Activated naive CD4-positive, alpha-beta T cell (primary cell): ENCODE measurements at places on chromosomes 6 and 20.

DNA sequence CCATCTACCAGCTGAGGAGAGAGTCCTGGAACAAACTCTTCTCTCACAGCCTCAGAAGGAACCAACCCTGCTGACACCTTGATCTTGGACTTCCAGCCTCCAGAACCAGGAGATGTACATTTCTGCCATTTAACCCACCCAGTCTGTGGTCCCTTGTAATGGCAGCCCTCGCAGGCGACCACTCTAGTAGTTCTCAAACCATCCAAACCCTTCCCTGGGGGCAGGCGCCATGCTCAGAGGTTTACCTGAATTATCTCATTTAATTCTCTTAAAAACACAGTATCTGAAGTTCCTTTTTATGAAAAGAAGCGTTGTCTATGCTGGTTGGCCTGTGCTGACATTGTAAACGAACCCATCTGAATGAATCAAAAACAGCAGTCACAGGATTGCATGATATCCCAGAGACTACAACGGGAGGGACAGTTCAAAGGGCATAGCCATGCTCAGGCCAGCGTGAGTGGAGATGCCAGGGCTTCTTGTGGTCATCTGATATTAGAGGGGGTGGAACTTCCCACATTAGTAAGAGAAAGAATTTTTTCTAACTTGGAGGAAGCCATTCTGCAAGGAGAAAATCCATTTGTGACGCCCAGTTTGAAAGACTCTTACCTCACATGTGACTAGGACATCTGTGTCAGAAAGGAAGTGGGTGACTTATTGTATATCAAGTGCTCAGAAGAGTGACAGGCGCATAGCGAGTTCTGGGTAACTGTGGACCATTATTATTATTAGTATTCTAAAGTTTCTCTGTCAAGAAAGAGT, 17.2 kb upstream of the TAGAP start:
- no peak for DNase-seq

- no peak for DNase-seq
These were observed 6.6 kb upstream of the HEBP2 start for GRCh38 chr6:138397128-138398122.

DNA sequence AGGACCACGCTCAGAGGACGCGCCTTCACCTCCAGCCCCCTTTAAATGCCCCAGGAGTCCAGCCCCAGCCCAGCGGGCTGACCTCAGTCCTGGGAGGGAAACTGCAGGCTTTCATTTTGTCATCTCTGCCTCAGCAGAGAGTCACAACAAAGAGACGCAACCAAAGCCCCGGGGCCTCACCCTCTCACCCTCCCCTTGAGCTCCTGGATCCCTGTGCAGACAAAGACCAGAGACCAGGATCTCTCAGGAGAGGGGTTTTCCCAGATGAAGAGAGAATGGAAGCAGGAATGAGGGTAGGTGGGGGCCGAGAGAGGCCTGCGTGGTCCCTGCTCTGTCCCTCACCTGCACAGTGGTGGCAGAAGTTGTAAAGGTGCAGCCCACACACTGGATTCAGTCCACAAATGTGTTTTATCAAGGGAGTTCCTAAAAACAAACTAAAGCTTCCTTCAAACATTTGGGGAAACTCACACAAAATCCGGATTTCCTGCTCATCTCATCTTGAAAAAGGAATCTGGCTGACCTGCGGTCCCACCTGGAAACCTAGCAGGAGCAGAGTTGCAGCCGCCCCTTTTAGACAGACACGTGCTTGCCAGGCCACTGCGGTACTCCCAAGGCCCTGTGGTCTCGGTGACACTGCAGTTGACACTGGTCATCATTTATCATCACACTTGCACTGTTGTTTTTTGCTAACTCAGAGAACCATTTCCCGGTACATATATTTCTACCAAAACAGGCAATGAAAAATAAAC, 27.1 kb downstream of the PTGIS start:
- DNase-seq: no peak

DNA sequence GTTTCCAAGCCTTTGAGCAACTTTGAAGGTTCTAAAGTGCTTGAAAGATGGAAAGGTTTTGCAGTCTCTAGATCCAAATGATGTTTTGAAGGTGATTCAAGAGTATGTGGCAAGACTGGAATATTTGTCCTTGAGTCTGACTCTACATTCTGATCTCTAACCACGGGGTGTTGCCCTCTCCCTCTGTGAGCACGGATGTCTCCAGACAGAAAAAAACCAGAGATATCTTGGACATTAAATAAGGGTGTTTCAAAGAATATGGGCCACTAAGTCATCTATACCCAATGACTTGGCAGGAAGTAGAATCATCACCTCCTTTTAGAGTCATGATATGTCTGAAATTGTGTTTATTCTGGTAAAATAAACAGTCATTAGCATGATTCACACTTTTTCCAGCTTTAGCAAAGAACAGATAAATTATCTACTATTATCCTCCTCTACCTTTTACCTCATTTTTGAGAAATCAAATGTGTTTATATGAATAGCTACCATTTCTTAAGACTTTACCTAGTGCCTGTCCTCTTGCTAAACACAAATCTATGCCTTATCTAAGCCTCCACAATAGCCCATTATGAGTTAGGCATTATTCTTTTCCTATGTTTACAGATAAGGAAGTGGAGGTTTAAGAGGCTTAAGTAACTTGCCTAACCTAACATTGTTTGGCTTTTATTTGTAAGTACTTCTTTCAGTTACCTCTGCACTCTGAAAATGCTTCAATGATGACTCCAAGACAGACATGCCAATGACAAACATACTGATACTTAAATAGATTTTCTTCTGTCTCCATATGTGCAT, 384.4 kb downstream of the BMP2 start:
- DNase-seq: no peak

GRCh38 chr6:159267165-159267564, 98.0 kb downstream of the FNDC1 start:
- no peak for DNase-seq

GRCh38 chr20:5535125-5535756, 215.0 kb upstream of the SHLD1 start:
- no peak for DNase-seq

GRCh38 chr6:136599329-136600011, 49.2 kb upstream of the MAP7 start:
- DNase-seq: no peak

DNA sequence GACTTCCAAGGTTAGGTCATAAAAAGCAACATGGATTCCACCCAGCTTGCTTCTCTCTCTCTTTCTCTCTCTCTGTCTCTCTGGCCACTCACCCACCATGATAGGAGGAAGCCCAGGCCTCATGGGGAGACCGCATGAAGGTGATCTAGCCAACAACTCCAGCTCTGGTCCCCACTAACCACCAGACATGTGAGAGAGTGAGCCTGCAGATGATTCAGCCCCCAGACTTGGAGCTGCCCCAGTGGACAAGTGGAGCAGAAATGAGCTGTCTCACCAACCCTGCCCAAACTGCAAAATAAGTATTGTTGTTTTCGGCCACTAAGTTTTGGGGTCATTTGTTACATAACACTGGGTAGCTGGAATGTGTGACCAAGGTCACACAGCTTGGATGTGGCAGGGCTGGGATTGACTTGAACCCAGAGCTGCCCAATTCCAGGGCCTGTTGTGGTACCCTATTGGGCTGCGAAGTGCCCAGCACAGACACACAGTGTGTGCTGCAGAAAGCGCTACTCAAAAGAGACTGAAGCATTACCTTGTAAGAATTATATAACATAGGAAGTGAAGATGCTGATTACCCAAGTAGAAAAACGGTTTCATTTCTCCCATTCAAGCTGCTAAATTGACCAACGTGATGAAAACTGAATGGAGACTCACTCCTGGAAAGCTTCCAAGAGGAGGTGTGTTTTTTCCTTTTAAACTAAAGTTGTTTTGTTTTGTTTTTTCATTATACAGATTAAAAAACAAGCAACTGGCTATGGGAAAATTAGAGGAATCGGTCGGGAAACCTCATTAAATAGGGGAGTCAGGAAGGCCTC, 9.1 kb upstream of the TLDC2 start:
- DNase-seq: no peak

DNA sequence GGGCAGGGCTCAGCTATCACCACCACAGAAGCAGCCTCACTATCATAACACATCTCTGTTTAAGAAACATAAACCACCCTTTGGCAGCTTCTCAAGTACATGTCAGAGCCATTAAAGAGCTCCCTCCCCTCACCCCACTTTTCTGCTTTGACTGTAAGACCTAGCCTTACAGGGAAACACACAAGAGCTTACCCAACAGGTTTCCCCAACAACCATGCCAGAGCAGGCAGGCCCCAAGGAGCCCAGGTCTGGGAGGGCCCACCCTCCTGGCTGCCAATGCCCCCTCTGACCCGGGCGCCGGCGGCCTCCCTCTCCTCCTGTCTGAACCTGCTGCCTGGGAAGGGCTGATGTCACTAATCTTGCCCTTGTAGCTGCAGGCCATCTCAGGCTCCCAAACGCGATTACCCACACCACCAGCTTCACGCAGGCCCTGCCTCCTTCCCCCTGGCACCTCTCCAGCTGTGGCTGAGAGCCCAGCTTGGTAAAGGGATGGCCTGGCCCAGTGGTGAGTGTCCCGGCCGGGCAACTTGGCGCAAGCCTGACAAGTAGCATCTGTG, 402.0 kb downstream of the MAFB start:
- DNase-seq: no peak

GRCh38 chr20:7773511-7773910, 166.7 kb downstream of the HAO1 start:
- no peak for DNase-seq

- no peak for DNase-seq
These were observed 43.5 kb downstream of the PANK2 start for GRCh38 chr20:3932681-3933080.
